ENCODE measurements at places on chromosomes 6 and 20.
A peak's percentile ranks its signal among the peaks of the same experiment; 100 is the strongest.

DNA sequence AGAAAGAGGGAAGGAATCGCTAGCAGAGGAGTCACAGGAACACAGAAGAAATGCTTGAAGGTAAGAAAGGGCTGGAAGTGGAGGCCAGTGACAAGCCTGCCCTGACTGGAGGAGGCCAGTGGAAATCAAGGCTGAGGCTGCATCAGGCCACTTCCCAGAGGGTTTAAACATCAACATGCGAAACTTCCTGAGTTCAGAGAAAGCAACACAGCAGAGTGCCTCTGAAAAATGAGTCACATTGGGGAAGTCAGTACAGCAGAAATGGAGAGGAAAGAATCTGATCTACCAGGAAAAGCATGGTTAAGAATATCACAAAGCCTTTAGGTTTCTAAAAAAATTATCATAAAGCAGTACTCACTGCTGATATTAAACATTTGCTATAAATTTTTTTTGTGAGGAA is 23.3 kb downstream of the NAPB start:
- no peak for DNase-seq

DNA sequence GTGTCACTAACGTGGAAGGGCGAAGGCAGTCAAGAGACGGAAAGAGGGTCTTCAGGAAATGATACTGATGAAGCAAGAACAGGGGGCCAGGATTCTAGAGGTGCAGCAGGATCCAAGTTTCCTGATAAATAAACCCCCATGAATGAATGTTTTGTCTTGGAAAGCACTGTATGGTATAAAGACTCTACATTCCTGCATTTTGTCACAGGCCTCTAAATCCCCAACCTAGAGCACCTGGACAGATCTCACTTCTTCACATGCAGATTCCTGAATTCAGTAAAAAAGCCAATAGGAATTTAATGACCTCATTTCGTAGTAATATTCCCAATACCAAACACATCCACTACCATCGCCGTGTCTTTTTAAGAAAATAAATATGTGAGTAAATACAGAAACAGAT is 577.8 kb downstream of the PRKN start:
- DNase-seq: no peak

- DNase-seq: no peak
These were observed 449.8 kb downstream of the HACE1 start for GRCh38 chr6:104409913-104410312.

GRCh38 chr6:79634491-79635231 is 3.5 kb downstream of the SH3BGRL2 start:
- no peak for DNase-seq

- DNase-seq: no peak
These were observed 149.5 kb downstream of the ANKRD60 start for GRCh38 chr20:58078741-58079522.

GRCh38 chr6:130811932-130812331 is 15.3 kb upstream of the SMLR1 start:
- no peak for DNase-seq

DNA sequence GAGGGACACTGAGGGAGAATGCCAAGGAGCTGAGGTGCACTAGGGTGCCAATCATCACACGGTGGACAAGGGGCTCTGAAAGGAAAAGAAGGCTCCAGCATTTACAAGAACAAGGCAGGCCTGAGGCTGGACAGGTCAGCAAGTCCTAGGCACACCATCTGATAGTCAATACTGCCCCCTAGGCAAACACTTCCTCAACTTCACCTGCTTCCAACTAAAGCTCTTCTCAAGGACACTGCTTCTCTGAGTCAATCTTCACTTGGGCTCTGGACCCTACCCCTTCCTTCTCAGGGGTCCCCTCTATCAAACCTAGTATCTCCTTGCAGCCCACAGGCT is 37.7 kb upstream of the SLC4A11 start:
- DNase-seq: peak; percentile 28

DNA sequence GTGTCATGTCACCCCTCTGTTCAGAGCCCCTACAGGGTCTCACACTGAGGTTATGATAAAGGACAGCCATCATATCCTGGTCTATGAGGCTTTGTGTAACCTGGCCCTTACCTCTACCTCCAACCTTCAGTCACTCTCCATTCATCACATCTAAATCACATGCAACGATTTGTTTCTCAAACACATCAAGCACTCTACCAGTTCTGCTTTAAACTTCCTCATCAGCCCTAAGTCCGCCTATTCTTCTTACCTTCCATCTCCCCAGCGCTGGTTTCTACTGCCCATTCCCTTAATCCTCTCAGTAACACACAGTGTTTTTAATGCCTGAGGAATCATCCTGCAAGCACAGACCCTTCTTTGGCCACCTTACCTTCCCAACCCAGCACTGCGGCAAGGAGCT is 17.9 kb upstream of the BACH2 start:
- DNase-seq: no peak

- DNase-seq: no peak
These were observed 112.1 kb downstream of the TOX2 start for GRCh38 chr20:44026647-44027342.

DNA sequence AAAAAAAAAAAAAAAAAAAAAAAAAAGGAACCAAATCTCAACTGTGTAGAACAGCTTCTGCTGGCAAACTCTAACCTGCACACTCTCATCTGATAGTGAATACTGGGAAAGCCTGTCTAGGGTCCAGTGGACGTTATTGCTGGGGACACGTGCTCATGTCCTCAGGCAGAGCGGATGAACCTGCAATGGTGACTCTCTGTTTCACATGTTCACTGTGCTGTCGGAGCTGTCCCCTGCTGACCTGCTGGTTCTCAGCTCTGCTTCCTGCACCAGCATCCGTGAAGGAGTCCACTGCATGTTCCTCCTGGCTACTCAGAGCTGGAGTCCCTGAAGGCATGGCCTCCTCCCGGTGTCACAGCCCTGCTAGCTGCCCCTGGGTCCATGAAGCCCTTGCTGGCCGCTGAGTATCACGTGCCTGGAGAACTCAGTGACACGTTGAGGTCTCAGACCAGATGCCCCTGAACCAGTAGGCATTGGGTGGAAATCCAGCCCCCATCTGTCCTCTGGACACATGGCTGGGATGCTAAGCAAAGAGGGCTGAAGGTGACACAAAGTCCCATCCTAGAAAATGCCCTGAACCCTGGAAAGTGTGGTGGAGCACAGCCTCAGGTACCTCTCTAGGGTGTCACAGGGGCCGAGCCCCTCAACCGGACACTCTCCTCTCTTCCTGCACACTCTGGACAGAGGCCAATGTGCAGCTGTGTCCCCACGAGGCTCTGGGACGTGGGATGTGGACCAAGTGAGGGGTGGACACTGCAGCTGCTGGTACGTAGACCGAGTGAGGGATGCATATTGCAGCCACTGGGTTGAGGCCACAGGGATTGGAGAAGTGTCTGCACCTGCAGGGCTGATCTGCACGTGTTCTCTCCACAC is 54.9 kb upstream of the FRMD1 start:
- DNase-seq: no peak

DNA sequence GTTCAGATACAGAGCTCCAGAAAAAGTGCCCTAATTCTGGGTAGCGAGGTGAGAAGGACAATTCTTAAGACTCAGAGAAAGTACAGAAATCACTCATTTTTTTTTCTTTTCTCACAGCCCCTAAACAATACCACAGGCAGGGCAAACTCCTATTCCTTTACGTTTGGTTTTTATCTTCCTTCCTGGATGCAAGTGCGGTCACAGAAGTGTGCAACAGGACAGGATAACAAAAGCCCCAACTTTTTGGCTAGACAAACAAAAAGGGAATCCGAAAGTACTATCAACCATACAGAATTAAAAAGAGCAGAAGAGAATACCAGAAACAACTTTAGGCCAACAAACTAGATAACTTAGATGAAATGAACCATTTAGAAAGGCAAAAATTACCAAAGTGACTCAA is 18.4 kb upstream of the BEND6 start:
- DNase-seq: no peak

DNA sequence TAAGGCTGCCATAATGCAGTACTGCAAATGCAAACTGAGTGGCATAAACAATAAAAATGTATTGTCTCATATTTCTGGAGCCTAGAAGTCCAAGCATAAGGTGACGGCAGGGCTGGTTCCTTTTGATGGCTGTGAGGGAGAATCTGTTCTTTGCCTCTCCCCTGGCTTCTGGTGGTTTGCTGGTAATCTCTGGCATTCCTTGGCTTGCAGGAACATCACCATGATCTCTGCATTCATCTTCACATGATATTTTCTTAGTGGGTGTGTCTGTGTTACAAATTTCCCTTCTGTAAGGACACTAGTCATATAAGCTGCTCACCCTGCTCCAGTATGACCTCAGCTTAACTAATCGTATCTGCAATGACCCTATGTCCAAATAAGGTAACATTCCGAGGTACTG is 1104.2 kb upstream of the CITED2 start:
- DNase-seq: no peak

DNA sequence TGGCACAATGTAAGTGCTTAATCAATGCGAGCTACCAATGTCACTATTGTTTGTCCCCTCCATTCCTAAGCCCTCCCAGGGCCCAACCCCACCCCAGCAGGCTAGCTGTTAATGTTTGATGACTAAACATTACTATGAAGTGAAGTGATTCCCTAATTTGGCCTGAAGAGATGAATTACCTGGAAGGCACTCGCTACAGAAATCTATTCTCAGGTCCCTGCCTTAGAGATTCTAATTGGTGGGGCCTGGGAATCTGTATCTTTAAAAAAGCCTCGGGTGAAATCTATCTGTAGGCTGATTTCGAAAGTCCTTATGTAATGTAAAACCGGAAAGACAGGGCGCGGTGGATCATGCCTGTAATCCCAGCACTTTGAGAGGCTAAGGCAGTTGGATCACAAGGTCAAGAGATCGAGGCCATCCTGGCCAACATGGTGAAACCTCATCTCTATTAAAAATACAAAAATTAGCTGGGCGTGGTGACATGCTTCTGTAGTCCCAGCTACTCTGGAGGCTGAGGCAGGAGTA is 16.9 kb upstream of the SNAI1 start:
- DNase-seq: no peak

DNA sequence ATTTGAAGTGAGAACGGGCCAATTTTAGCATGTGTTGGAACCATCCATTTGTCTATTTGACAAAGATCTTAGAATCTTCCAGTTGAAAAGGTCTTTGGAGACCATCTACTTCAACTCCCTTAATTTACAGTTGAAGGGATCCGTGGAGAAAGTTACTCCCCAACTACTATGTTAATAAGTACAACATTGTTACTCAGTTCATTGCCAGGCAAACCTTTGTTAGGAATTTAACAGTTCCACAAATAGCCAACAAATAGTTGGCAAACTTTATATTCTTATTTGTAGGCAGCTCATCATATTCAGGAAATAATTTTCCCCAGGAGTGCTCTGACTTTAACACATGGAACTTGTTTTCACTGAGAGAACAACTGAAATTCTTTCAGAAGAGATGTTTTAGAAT is 81.0 kb upstream of the FLRT3 start:
- no peak for DNase-seq

DNA sequence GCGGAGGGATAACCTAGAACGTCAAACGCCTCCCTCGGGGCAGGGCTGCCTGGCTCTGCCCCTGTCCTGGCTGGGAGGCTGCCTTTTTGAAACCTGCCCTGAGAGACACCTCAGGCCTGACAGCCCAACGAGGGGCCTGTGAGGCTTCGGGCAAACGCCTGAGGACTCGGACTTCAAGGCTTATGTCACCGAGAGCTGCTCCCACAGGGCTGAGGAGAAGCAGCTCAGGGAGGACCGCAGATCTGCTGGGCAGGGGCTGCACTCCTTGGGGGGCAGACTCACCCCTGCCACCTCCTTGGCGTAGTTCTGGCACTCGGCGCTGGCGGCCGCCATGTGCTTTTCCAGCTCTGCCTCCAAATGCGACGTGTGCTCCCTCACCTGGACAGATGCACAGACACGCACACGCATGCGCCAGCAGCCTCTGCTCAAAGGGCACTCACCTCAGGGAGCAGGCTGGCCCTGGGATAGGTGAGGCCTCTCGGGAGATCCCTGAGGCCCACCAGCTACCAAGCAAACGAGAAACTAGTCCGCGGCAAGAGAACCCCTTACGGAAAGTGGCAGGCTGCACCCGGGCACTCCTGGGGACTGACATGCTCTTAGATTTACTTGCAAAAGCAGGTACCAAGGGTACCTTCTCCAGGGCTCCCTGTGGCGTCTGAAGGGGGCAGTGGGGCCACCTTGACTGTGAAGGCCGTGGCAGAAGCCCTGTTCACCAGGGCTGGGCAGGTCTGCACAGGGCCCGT is 49.6 kb downstream of the DSTN start:
- DNase-seq: no peak

GRCh38 chr20:1626528-1627199 is 6.9 kb upstream of the SIRPB1 start:
- DNase-seq: no peak

DNA sequence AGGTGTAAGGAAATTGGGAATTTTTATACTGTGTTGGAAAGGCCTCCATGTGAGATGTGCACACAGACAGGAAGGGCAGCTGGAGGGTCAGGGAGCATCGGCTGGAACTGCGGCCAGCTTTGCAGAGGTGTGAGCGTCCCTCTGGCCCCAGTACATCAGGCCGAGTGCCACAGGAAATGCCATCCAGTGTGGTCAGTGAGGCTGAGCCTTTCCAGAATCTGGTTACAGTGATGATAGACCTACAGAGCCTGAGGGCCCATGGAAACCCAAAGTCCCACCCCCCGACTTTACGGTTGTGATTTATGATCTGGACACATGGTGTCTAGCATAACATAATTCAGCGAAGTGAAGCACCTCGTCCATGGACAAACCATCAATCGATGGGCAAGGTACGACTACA is 137.3 kb upstream of the PDE10A start:
- DNase-seq: no peak

DNA sequence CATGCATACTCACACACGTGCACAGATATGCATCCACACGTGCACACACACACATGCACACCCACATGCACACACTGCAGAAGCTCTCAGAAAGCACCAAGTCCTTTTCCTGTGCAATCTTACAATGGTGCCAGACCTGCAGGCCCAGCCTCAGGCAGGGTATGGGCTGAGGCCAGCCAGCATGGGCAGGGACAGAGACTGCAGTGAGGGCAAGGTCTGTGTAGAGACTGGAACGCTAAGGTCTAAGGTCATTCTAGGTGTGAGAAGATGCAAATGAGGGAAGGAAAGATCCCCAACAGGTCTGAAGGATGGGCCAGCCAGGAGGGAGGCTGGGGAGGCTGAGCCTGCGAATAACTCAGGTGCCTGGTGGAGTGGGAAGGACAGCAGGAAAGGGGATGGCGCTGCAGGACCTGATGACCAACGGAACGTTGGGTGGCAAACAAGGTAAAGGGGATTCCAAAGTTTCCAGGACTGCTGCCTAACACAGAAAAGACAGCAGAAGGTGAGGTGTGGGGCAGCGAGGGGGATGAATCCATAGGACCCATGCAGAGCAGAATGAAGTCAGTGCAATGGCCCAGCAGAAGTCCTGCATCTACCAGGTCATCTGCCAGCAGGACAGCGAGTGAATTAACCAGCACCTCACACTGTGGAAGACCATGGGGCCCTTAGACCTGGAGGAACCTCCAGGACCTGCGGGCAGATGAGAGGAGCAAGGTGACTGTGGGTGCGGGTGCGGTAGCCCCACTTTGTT is 67.0 kb downstream of the ABHD12 start:
- DNase-seq: no peak

DNA sequence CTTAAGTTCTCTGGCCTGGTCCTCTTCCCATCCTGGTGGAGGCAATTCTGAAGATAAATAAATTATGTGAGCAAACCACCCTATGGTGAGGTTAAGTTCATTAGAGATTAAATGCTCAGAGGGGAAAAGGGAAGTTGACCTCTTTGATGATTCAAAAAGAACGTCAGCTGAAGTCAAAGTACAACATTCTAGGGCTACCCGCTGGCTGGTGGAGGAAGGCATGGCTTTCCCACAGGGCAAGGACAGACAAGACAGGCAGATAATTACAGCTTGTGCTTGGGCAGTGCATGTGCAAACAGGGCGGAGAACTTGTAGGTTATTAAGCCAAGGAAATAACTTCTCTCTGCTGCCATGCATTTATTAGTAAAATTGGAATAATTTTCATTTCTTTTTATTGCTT is 91.0 kb upstream of the SLC24A3 start:
- DNase-seq: no peak

All from hematopoietic multipotent progenitor cell treated with erythropoietin and hydrocortisone succinate and interleukin-3 and kit ligand, for 17 days (in vitro differentiated cells).